ENCODE measurements at places on chromosomes 12 and 14.

DNA sequence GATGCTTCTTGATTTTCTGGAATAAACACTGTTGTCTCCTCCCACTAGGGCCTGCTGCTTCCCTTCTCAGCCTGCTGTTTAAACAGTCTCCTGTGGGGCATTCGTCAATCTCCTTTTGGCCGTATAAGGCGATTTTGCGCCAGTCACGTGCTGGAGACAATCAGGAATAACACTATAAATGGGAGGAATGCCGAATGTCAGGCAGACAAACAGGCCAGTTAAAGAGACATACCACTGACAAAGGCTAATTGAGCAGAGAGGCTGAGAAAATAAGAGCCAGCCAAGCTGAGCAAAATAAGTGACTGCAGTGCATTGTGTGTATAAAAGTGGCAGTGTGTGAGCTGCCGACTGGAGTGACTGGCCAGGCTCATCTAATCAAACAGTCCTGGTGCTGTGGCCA lies 23.3 kb downstream of the DMAC2L start:
- no peak for DNase-seq

DNA sequence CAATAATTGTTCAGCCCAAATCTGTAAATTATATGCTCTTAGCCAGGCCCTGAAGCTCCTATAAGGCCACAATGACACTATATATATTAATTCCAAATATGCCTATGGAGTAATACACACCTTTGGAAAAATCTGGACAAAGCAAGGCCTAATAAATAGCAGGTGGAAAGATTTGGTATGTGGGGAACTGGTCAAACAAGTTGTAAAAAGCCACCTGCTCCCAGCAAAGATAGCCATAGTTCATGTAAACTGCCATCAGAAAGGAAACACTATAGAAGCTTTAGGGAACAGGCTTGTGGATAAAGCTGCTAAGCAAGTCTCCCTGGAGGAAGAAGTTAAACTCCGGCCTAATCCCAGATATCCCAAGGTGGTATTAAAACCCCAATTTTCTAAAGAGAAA lies 29.7 kb downstream of the PRMT8 start:
- no peak for DNase-seq

DNA sequence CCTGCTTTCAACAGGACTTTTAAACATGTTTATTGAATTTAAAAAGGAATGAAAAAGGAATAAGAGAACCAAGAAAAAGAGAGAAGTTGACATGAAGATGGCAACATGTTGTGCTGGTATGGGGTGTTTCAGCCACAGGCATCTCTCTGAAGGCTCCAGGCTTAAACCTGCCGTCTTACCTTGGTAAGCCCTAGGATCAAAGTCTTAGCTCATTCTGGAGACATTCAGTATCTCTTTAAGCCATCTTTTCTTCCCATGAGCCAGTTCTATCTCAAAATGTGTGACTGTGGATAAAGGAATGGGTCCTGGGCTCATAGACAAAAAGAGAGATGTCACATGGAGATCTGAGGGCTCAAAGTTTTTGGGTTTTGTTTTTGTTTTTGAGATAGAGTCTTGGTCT lies 1.6 kb upstream of the TFCP2 start:
- no peak for DNase-seq

DNA sequence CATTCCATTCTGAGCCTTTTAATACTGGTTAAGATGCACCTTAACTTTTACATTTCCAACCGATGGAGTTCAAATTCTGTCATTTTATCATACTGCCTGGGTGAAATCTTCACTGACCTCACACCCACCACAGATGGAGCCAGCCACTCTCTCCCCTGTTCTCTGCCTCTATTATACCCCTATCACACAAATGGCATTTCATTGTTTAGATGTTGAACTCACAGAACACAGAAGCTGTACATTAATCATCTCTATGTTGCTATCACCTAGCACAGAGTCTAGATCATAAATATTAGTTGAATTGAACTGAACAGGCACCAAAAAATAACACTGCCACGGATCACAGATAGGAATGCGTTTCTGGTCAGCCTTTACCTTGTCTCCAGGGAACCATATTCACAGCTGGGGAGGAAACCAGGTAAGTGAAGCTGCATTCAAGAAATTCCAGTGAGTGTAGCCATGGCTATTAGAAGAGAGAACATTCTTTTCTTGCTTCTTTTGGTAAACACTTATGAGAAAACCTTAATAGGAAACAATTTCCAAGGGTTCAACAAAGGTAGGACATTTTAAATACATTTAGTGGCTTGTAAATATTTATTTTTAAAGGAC lies 194.9 kb upstream of the RMST start:
- no peak for DNase-seq

DNA sequence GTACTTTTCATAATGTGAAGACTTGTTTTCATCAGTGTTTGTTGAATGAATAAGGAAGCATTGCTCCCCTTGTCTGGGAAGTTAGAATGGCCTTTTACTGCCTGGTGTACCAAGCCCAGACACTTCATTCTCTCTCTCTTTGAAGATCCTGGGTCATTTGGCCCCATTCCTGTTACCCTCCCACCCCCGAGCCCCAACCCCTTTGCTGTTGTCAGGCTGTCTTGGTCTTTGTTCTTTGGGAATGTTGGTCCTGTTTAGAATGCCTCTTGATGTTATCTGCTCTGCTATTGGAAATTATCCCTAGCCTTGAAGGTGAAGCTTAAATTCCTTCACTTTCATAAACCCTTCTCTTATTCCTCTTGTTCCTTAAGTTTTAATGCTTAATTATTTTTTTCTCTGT lies 13.8 kb downstream of the DERA start:
- no peak for DNase-seq

- DNase-seq: no peak
Measured at GRCh38 chr14:51547260-51547659, 104.5 kb upstream of the FRMD6 start.

Measured in RPMI8226 (cell line).